ENCODE measurements at places on chromosomes 5 and 9.

DNA sequence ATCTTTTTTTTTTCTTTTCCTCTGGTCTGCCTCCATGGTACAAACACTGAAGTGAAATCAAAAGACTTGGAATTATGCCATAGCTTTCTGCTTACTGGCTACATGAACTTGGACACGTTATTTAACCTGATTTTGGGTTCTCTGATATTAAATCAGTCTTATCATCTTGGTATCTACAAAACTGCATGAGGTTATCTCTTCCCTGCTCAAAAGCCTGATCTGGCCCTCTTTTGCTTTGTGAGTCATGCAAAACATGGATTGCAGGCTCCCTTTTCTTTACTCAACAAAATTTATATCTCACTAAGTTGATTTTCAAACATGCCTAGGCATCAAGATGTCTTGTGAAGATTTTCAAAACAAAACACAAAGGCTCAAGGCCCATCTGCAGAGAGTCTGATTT lies 45.9 kb upstream of the FST start:
- DNase-seq: no peak

DNA sequence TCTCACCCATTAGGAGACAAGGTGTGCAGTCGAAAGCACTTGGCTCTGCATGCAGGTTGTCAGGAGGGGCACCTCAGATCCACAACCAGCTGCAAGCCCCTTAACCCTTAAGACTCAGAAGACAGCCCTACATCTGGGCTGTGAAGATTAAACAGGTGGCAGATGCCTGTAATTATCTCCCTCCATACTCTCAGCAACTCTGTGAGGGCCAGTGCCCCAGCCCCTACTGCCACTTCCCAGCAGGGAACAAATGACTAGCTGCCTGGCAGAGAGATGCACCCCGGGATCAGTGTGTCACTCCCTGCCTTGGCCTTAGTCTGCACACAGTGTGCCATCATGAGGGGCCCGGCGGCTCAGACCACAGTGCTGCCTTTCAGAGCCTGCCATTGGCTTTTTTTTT lies 42.0 kb downstream of the CRB2 start:
- no peak for DNase-seq

- no peak for DNase-seq
These were observed 12.6 kb upstream of the DPYSL3 start for GRCh38 chr5:147522435-147522834.

- DNase-seq: no peak
These were observed 6.8 kb upstream of the ZNF79 start for GRCh38 chr9:127417131-127418036.

DNA sequence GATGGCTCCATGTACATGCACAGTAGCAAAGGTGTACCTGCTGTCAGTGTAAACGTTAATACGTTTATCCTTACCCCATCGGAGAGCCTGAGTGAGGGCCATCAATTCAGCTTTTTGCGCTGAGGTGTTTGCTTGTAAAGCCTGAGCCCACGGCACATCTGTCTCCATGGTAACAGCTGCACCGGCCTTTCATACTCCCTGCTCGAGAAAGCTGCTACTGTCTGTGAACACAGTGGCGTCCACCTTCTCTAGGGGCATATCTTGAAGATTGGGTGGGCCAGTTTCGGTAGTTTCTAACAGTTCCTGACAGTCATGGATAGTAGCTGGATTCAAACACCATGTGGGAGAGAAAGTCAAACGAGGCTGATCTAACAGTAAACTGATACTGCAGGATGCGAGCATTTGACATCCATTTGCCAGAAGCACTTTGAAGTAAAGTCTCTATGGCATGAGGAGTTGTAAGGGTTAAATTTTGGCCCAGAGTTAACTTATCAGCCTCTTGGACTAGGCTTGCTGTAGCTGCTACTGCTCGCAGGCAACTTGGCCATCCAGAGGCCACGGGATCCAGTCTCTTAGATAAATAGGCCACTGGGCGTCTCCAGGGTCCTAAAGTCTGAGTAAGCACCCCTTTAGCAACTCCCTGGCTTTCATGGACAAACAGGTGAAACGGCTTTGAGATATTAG lies 21.0 kb upstream of the RHOBTB3 start:
- no peak for DNase-seq

DNA sequence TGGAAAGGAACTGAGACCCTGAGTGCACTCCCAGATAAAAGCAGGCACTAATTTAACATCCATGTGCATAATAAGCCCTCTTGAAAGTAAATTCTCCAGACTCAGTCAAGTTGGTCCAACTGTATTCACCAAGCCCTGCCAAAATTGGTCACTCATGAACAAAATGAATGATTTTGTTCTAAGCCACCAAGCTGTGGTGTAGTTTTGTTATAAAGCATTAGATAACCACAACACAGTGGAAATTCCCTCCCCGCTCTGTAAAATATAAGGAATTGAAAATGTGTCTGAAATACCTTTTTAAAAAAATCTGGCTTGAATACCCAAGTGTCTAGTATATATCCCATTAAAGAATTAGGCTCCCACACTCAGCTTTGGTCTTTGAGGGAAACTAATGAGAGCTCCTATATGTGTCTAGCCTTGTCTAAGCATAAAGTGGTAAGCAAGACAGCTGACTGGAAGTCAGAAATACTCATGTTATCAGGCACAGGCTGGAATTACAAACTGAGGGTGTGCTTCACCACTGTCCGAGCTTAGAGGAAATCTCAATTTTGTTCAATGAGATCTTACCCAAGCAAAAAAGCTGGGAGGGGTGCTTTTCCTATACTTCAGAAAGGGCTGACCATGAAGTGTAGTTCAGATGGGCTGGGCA lies 33.2 kb downstream of the IDNK start:
- DNase-seq: no peak

DNA sequence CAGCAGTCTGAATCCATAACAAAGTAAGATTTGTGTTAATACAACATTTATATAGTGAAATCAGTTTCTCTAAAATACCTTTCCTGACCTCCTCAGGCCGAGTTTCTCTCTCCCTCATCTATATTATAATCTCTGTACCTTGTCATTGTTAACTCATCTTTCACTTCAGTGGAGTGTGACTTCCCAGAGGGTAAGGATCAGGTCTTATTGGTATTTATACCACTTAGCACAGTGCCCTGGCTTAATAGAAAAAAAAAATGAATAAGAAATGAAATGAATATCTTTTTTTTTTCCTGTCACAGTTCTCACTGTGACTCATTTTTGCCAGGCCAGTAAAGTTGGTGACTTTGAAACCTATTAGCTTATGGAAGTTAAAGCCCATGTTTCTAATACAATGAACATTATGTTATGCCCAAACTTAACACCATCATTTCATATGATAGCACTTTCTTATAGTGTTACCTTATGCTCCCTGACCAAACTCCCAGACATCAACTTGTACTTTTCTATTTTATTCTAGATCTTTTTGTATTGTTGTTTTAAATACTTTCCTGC lies 90.1 kb downstream of the NR3C1 start:
- no peak for DNase-seq

Measured in NCI-H1092 (cell line).